ENCODE measurements at places on chromosomes 5 and 9.

DNA sequence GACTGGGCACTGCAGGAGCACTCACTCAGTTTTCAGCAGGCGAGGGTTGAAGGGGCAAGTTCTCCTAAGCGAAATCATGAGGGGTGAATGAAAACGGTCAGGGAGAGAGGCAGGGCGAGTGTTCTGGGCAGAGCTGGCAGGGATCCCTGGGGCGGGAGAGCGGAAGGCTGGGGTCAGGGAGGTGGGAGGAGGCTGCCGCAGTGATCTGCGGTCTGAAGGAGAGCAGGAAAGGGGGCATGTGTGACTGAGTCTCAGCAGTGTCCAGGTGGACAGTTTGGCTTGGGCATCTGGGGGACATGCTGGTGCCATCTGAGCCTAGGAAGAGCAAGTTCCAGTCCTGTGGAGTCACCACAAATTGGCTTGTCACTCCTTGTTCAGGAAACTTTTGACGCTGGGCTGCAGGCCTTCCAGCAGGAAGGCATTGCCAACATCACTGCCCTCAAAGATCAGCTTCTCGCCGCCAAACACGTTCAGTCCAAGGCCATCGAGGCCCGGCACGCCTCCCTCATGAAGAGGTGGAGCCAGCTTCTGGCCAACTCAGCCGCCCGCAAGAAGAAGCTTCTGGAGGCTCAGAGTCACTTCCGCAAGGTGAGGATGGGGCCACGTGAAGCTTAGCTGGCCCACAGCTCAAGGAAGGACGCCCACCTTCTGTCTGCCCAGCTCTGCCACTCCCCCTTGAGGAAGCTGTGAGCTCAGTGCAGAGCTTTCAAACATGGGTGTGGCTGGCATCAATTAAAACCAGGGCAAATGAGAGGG, 31.1 kb downstream of the DYNC2I2 start:
- no peak for DNase-seq

GRCh38 chr5:159933531-159934485, 17.5 kb downstream of the ADRA1B start:
- DNase-seq: no peak

GRCh38 chr5:20678814-20679298, 690.9 kb upstream of the CDH18 start:
- no peak for DNase-seq

GRCh38 chr9:131657940-131658339, 81.9 kb downstream of the RAPGEF1 start:
- no peak for DNase-seq

Measured in neuronal stem cell (in vitro differentiated cells).